Mesenchymal stem cell (in vitro differentiated cells and primary cell): ENCODE measurements at places on chromosomes 13 and 19.

GRCh38 chr13:27966641-27967202 lies 2.4 kb downstream of the CDX2 start:
- no peak for DNase-seq

- peak; percentile 30 for DNase-seq
These were observed 65.2 kb upstream of the TNFRSF19 start for GRCh38 chr13:23505007-23505406.

DNA sequence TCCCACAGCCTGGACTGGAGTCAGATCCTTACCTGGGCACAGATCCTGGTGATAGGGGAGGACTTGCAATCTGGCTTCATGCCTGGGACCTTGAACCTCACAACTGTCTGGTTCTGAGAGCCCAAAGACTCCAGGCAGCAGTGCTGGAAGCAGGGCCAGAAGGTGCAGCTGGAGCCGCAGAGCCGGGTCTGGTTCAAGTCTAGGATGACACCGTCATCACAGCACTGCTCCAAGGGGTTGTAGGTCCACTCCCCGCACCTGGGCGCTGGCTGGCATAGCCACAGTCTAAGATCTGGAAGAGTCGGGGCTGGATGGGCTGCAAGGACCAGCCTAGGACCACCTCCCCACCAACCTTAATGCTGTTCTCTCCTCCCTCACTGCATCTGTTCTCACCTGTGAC lies 677 bp downstream of the IGFL4 start:
- DNase-seq = no peak

- no peak for DNase-seq
These were observed 58.2 kb upstream of the EEF1AKMT1 start for GRCh38 chr13:20831933-20832332.

DNA sequence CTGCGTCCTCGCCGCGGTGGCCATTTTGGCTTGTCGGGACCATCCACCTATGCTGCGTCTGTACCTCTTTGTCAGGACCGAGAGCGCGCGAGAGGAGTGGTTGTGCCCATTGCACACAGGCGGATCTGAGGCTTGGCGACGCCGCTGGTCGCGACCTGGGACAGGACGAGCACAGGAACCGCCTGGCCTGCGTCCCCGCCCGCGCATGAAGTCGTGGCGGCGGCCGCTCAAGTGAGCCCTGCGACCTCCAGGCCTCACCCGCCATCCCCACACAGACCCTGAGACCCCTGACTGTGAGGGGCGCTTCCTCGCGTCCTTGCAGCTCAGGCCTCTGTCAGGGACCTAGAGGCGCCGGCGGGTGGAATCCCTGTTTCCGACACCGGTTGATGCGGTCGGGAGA lies 16.8 kb downstream of the ZNF586 start:
- no peak for DNase-seq

DNA sequence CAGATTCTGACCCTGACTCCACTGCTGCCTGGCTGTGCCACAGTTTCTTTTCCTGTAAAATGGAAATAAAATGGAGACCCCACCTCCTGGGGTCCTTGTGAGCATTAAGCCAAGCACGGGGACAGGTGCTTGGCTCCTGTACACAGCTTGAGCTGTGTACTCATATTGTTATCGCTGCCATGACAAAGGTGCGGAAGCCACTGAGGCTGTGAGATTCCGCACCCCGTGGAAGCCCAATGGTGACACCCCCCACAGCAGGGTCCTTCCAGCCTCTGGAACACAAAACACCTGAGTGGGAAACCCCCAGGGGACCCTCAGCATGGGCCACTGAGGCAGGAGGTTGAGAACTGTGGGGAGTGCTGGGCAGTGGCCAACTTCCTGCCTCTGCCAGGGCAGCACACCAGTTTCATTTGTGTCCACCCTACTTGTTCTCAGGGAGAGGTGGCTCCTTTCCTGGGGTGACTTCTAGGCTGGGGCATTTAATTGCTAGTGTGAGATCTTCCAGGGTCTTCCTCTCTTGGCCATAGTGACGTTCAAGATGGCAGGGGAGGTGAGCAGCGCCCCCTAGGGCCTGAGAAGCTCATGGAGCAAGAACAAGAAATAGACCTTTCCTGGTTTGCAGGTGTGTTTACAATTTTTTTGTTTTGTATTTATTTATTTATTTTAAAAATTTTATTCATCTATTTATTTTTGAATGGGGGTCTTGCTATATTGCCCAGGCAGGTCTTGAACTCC lies 5.4 kb upstream of the JSRP1 start:
- DNase-seq = no peak

GRCh38 chr13:49545661-49546060 lies 39.7 kb downstream of the RCBTB1 start:
- DNase-seq = no peak

DNA sequence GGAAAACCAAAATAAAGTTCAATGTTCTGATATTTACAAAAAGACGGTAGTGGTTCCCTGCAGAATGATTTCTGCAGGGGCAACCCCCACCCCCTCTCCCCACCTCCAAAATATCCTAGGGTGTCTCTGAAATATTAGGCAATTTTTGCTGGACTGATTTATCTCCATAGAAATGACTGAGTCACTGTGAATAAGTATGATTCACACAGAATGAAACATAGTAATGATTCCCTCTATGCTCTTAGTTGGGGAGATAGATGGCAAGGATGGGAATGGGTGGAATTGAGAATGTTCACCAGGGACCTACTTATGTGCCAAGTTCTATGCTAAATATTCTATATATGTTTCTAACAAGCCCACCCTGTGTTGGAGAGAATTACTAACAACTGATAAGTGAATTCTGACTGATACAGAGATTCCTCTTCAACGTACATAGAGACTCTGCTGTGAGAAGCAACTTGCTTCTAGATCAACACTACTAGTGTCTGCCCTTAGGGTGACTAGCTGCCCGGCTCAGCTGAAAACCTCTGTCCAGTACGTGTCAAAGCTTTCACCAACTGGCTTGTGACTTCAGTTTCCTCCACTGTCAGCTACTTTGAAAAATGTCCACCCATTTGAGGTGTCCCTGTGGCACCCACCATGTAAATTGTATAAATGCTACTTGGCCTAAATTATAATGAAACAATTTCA lies 38.4 kb upstream of the RAP2A start:
- peak; percentile 15 for DNase-seq

DNA sequence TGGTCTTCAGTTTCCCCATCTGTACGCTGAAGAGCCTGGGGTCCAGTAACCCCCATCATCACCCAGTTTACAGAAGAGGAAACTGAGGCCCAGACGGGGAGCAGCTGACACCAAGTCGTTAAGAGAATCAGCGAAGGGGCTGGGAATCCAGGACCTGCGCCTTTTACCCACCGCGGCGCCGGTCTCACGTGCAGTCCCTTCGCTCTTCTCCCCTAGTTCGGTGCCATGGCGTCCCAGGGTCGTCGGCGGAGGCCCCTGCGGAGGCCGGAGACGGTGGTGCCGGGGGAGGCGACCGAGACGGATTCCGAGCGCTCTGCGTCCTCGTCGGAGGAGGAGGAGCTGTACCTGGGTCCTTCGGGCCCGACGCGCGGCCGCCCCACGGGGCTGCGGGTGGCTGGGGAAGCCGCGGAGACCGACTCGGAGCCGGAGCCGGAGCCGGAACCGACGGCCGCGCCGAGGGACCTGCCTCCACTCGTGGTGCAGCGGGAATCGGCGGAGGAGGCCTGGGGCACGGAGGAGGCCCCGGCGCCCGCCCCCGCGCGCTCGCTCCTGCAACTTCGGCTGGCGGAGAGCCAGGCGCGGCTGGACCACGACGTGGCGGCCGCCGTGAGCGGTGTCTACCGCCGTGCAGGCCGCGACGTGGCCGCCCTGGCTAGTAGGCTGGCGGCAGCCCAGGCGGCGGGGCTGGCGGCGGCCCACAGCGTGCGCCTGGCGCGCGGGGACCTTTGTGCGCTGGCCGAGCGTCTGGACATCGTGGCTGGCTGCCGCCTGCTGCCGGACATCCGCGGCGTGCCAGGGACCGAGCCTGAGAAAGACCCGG lies 698 bp downstream of the BLOC1S3 start:
- DNase-seq = peak; percentile 52

DNA sequence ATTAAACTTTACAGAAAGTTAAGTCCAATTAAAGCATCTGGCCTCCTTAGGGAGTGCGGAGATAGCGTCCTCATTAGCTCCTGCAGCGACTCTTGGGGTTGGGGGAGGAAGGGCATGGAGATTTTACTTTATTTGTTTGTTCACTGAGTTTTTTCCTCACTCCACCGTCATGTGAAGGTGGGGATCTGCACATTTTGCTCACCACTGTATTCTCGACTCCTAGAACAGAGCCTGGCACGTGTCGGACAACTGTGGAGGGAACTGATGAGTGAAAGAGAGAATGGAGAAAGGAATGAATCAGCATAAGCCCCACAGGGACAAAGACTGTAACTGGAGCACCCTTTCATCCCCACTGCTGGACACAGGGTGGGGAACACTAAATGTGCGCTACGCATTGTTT lies 205.1 kb upstream of the TSHZ3 start:
- no peak for DNase-seq

DNA sequence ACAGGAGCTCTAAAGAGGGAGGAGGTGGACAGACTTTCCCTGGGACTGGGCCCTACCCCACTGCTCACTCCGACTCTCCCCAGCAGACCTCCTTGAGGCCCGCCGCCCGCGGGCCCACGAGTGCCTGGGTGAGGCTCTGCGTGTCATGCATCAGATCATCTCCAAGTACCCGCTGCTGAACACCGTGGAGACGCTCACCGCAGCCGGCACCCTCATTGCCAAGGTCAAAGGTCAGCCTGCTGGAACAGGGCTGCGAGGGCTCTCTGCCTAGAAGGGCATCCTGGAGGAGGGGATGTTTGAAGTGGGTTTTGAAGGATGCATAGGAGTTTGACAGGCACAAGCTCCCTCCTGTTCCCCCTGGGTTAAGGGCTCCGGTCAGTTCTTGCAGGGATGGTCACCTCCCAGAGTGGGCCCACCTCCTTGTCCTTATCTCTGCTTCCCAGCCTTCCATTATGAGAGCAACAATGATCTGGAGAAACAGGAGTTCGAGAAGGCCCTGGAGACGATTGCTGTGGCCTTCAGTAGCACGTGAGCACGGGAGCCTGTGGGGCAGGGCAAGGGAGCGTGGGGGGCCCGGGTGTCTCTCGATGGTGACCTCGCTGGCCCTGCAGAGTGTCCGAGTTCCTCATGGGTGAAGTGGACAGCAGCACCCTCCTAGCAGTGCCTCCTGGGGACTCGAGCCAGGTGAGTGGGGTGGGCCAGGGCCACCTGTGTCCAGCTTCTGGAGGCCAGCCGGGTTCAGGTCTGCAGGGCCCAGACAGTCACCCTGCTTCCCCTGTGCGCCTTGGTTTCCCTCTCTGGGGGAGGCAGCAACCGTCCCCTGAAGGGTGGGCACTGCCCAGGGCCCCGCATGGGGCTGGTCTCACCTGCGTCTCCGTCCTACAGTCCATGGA lies 6.3 kb downstream of the ARHGAP45 start:
- no peak for DNase-seq

DNA sequence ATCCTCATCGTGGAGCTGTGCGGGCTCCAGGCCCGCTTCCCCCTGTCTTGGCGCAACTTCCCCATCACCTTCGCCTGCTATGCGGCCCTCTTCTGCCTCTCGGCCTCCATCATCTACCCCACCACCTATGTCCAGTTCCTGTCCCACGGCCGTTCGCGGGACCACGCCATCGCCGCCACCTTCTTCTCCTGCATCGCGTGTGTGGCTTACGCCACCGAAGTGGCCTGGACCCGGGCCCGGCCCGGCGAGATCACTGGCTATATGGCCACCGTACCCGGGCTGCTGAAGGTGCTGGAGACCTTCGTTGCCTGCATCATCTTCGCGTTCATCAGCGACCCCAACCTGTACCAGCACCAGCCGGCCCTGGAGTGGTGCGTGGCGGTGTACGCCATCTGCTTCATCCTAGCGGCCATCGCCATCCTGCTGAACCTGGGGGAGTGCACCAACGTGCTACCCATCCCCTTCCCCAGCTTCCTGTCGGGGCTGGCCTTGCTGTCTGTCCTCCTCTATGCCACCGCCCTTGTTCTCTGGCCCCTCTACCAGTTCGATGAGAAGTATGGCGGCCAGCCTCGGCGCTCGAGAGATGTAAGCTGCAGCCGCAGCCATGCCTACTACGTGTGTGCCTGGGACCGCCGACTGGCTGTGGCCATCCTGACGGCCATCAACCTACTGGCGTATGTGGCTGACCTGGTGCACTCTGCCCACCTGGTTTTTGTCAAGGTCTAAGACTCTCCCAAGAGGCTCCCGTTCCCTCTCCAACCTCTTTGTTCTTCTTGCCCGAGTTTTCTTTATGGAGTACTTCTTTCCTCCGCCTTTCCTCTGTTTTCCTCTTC lies 6.3 kb downstream of the MYADM start:
- peak; percentile 31 for DNase-seq

GRCh38 chr19:2032296-2032941 lies 16.9 kb upstream of the BTBD2 start:
- peak; percentile 81 for DNase-seq

DNA sequence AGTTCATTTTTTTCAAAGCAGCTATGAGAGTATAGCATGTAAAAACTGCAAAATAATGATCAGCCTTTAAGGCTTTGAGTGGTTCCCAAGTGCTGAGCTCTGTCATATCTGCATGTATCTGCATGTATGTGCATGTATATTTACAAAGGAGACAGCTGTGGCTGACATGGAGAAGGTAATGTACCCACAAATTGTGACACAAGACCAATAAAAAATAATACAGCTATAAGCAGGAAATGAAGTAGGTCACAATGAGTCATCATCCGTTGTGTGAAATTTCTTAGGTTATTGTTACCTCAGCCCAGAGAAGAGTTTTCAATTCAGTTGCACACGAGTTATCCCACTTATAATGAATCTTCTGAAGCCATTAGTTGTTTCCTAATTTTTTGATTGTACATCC lies 60.9 kb upstream of the MED4 start:
- peak; percentile 45 for DNase-seq

GRCh38 chr13:42544246-42544926 lies 29.6 kb upstream of the TNFSF11 start:
- DNase-seq = peak; percentile 70

DNA sequence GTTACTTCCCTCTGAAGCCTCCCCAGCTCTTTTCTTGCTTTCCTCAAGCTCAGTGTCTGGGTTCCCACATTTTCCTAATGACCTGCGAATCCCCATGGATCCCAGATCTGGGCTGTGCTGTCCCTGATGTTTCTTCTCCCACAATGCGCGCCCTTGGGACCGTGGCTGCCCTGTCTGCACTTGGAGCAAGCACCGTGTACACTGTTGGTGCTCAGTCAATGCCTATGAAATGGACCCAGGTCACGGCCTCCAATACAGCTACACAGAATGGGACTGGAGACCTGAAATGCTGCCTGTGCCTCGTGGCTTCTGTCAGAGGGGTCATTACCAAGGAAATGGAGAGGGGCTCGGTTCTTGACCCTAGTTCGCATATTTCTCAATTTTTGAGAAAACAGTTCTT lies 160.1 kb upstream of the SOX1 start:
- no peak for DNase-seq

- no peak for DNase-seq
These were observed 60.6 kb downstream of the LHFPL6 start for GRCh38 chr13:39542361-39542760.

DNA sequence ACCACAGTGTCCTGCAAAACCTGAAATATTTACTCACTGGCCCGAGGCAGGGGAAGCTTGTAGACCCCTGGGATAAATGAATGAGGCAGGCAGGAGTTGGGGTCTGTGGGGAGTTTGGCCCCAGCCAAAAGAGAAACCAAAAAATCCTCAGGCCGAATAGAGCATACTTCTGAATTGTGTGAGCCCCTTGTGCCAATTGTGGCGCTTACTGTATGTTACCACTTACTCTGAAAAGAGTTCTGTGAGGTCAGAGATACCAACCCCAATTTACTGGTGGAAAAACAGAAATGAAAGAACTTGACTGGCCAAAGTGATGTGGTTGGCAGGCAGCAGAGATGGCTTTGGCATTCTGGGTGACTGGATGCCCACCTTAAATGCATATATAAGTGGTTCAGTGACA lies 6.9 kb downstream of the CARM1 start:
- DNase-seq = no peak
